Left hindlimb (tissue), 1 donor: ENCODE measurements at places on chromosomes 7 and 10.

DNA sequence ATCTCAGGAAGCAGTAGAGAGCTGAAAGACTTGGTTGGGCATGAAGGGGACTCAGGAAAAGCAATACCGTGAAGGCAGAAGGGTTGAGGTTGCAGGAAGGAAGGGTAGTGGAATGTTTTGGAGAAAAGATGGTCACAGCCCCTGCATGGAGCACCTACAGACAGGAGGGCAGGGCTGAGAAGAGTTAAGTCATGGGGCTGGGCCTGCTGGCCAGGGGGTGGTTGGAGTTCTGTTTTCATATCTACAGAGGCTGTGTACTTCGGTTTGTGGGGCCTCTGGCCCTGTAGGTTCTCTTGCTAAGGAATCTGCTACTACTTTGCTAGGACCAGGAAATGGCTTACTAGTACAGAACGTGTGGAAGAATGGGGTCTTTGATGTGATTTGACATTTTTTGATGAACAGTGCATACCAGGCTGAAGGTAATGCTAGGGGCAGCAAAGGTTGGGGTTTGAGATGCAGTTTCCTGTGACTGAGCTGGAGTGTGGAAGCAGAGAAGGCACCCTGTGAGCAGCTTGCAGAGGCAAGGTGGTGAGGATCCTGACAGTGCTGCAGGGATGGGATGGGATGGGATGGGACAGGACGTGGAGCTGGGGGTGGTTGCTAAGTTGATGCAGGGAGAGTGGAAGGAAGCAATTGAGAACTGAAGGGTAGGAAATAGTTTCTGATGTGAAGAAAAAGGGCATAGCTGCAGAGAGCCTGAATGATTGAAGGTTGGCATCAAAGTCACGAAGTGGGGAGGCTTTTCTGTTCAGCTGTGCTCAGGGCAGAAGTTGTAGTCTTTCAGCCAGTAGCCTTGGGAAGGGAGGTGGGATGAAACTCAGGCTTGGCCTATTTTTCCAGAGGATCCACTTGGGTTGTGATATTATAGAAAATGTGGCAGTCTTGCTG lies 7.8 kb downstream of the RPS24 start:
- no peak for DNase-seq

- no peak for DNase-seq
Measured at GRCh38 chr10:35135861-35136260, 9.2 kb downstream of the CREM start.

DNA sequence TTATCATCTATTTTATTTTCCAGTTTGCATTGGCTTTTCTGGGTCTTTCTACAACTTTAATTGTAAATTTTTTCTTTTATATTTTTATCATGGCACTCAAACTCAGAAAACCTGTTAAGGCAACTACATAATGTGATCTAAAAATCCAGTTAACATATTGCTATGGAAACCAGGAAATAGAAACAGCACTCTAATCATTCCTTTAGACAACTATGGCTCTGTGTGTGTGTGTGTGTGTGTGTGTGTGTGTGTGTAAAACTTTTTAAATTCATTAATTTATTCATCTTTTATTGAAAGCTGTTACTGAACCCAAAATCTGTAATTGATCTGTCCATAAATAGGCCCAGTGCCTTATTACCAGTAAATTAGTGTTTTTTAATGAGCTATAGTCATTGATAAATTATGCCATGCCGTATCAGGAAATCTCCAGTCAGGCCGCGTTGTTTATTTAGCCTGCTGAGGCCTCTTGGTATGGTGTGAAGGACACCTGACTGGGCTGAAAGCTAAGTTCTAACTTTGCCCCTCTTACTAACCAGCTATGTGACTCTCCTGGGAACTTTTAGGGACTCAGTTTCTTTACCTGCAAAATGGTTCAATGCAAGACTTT lies 1.5 kb upstream of the MET start:
- DNase-seq: no peak

- DNase-seq: no peak
Measured at GRCh38 chr7:98616381-98617050, 569 bp upstream of the NPTX2 start.

DNA sequence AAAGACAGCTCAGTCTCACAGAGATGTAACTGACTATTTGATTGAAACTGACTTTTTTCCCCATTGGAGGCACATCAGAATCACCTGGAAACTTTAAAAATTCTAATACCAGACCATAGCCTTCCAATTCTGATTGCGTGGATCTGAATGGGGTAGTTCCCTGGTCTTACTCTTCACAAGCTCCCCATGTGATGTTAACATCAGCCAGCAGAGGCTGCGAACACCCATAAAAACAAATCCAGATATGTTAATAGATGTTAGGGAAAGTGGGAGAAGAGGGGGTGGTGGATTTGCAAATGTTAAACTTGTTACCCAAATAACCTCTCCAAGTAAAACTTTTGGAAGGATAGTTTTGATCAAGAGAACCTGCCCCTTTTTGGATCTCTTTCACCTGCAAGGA lies 1133.4 kb downstream of the CNTNAP2 start:
- no peak for DNase-seq

- no peak for DNase-seq
Measured at GRCh38 chr10:101818872-101819633, 809 bp upstream of the OGA start.
